ENCODE measurements at places on chromosomes 7 and 10. TPM values are rescaled to one million over a fixed set of nuclear protein-coding genes. Genes with fewer than 3 reads are reported as not detected.

DNA sequence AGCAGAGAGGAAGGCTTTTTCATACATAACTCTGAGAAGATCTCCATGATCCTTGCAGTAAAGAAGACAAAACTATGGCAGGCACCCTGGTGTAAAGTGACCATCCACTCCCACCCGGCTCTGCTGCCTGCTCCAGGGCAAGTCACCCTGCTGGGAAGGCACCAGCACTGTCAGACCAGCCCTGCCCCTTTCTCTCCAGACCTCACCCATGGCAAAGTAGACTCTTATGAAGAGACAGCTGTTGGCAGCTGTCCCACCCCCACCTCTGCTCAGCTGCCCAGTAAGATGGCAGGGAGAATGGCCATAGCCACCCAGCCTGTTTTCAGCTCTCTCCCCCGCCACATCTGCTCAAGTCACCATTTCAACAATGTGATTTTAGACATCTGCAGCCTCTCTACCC, 8.6 kb upstream of the ZMIZ2 start:
- DNase-seq: no peak

DNA sequence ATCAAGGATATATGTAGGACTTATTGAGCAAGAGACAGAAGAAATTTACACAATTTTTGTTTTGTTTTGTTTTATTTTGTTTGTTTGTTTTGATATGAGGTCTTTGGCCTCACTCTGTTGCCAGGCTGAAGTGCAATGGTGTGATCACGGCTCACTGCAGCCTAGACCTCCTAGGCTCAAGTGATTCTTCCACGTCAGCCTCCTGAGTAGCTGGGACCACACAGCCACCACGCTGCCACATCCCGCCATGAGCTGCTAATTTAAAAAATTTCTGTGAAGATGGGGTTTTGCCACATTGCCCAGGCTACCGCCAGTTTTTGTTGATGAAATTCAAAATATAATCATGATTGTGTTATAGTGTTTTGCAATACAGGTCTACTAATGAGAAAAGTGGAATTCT, 54.9 kb downstream of the ZNF487 start:
- DNase-seq: no peak

- no peak for DNase-seq
Observed at GRCh38 chr10:114038819-114039218, 4.8 kb upstream of the ADRB1 start.

GRCh38 chr7:95950698-95951097, 178.3 kb downstream of the DYNC1I1 start:
- no peak for DNase-seq

DNA sequence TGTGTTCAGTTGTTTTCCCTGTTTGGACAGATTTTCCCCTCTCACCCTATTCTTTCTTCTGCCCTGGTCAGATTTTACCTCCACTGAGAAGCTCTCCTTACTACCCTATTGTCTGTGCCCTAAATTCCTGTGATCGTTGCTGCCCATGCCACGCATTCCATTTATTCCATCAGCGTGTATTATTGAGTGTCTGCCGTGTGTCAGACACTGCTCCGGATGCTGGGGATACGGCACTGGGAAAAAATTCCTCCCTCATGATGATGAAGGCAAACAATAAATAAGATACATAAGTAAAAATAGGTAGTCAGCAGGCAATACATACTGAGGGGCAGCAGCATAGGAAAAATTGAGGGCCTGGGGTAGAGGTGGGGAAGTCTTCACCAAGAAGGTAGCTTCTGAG, 86.8 kb downstream of the FANK1 start:
- DNase-seq: no peak

DNA sequence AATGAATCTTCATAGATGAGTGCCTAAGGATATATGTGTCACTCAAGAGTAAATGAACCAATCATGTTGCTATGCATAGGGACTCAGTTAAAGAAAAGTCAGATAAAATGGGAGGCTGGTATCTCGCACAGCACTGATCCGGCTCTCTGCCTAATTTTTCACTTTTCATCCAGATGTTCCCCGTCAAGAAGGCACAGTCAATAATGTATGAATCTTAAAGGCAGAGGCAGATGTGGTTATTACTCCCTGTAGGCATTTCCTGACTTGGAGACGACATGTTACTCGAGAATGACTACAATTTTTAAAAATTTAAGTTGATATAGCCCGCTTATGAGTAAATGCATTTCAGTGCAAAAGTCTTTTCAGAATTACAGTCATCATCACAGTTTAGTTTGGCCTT, 113.6 kb downstream of the TBXAS1 start:
- DNase-seq: no peak

Gene MAT1A
- total RNA-seq: not detected

Gene OPALIN
- total RNA-seq: not detected

- DNase-seq: no peak
Observed at GRCh38 chr7:78073609-78074382, 275.2 kb downstream of the PHTF2 start.

Gene NYAP1
- total RNA-seq: 9.1 TPM

GRCh38 chr10:3684891-3685290, 100.1 kb downstream of the KLF6 start:
- DNase-seq: no peak

DNA sequence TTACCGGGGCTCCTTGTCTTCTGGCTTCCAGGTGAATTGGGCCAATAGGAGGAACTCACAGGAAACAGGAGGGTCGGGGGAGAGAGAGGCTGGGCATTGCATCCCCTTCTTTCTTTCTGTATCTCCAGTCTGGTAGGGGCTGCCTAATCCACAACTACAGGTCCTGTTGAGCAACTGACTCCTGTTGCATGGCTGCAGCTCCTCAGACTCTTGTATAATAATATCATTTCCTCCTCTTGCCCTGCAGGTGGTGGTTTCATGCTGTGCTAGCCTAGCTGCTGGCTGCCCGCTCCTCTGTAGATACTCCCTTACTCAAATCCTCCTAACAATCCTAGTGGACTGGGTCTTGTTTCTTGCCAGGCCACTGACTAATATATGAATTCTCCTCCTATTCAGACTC, 276.5 kb upstream of the SMIM30 start:
- DNase-seq: no peak

Gene PRKAG2
- 31.5 TPM for total RNA-seq

Gene VAX1
- not detected for total RNA-seq

Gene ZNF277
- 24.0 TPM for total RNA-seq

Gene KLHDC10
- 35.2 TPM for total RNA-seq

Gene KCND2
- 0.40 TPM for total RNA-seq

Gene IRF5
- total RNA-seq: 8.7 TPM

DNA sequence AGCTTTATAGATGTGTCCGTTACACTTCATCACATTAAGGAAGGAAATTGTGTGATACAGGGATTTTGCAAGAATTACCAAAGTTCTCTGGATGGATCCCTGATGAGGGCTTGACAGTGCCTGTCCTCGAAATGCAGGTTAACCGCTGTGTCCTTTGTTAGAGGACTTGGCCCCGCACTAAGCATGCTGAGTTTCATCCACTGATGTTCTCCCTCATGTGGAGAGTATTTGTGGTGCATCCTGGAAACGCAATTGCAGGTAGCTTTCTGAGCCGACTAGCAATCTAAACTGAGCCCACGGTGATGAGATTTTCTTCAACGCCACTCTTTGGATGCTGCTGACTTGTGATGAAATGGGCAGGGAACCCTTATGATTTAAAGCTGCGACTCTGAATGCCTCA, 71.9 kb upstream of the STK17A start:
- no peak for DNase-seq

GRCh38 chr7:80132594-80132993, 2.0 kb upstream of the GNAI1 start:
- no peak for DNase-seq

GRCh38 chr10:69091143-69091651, 3.3 kb downstream of the SRGN start:
- no peak for DNase-seq

GRCh38 chr7:128831178-128831993, 1.2 kb downstream of the FLNC start:
- DNase-seq: no peak

DNA sequence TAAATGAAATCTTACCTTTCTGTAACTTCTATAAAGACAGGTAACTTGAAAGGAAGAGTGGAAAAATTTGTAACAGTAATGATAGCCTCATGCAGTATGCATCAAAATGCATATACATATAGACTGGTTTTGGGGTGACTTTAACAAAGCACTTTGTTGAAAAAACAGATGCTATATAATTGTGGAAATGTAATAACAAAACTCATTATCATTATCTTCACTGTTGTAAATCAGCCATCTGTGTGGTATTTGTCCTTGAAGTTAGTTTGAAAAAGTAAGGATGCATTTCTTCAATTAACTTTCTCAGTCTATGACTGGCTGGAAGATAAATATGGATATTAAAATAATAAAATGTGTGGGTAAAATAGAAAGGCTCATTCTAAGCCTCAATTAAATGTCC, 6.1 kb upstream of the DGKB start:
- no peak for DNase-seq

DNA sequence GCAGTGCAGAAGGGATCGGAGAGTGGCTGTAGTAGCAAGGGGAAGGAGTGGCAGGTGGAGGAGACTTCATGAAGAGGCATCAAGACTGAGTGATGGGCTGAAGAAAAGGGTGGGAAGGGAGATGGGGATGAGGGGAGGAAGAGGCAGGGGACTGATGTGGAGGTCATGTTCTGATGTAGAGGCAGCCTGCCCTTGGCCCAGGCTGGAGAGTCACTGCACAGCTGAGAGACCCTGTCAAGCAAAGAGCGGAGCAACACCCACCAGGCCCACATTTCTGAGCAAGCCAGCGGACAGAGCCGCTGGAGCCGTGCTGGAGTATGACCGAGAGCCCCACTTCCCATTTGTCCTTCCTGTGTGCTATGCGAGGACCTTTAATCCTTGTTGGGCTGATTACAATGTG, 501.6 kb upstream of the MKI67 start:
- DNase-seq: no peak

Gene PPP1R17
- total RNA-seq: not detected

DNA sequence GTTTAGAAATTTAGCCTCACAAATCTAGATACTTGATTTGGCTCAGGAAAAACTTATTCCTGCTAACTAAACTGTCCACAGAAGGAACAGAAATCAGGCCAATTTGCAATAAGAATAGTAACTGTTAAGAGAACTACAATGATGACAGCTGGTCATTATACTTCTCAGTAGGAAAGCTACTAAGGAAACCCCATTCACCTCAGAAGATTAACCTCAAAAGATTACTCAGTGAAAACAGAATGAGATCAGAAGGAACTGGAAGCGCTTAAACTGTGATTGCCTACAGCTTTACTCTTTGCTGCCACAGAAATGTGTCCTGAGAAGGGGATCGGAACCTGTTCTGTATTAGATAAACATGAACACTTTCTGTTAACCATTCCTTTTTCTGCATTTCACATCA, 24.3 kb upstream of the DNAJB12 start:
- DNase-seq: no peak

Gene EN2
- total RNA-seq: not detected

Gene BTBD16
- 0.89 TPM for total RNA-seq

GRCh38 chr7:25095516-25096345, 29.3 kb downstream of the CYCS start:
- no peak for DNase-seq

GRCh38 chr10:52663161-52663560, 109.4 kb downstream of the MBL2 start:
- DNase-seq: no peak

GRCh38 chr7:111753968-111754367, 191.7 kb upstream of the IMMP2L start:
- DNase-seq: no peak

DNA sequence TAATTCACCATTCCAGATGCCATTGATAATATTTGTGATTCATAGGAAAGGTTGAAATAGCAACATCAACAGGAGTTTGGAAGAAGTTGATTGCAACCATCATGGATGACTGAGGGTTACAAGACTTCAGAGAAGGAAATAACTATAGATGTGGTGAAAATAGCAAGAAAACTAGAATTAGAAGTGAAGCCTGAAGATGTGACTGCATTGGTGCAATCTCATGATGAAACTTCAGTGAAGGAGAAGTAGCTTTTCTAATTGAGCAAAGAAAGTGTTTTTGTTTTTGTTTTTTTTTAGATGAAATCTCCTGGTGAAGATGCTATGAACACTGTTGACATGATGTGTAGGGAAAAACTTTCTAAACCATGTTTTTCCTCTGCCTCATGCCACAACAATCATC, 18.7 kb upstream of the CD36 start:
- DNase-seq: no peak

Gene ANKMY2
- 29.5 TPM for total RNA-seq

Gene TMEM209
- total RNA-seq: 23.9 TPM

DNA sequence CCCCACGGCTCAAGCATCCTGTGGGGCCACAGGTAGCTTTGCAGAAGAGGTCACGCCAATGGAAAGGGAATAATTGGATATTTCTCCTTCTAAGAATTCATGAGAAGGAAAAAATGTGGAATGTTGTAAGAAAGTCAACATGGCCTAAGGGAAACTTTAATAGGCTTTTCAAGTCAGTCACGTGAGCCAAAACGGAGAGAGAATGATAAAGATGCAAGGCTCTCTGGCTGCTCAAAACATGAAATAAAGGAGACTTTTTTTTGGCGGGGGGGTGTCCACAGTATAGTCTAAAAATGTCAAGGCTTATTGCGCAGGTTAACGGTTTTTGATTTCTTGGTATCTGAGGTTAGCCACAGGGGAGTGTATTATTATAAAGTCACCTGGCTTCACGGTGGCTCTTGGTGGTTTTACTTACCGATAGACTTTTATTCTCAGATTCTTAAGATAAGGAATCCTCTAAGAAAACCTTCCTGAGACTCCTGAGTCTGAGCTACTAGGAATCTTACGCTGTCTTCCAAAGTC, 148.1 kb downstream of the ARHGAP21 start:
- DNase-seq: no peak

Gene SPAG6
- total RNA-seq: 0.31 TPM

DNA sequence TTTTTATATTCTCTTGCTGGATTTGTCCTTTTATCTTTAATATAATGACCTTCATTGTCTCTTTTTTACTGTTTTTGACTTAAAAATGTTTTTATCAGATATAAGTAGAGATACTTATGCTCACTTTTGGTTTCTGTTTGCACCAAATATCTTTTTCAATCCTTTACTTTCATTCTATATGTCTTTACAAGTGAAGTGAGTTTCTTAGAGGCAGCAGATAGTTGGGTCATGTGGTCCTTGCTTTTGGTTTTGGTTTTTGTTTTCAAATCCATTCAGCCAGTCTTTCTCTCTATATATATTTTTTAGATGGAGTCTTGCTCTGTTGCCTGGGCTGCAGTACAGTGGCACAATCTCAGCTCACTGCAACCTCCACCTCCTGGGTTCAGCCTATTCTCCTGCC, 932.4 kb upstream of the LRRTM3 start:
- DNase-seq: no peak

DNA sequence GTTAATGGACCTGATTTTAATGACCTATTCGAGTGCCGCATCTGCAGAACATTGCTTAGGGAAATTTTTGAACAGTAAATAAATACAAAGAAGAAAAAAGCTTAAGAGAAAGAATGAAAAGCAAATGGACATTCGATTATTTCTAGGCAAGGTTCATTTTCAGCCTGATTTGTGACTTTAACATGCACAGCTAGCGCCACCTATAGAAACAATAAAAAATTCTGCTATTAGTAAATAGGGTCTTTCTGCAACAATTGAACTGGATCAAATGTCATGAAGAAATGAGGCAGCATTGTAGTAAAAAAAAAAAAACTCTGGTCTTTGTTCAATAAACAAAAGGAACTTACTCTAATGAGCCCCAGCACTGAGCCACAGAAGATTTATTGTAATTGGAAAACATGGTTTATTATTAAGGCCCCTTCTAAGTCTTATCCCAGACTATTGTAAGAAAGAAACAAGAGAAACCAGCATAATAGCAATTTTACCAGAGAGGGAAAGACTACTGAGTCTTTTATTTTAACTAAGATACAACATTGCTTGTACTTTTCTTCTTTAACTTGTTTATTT, 41.4 kb upstream of the GHITM start:
- DNase-seq: no peak

GRCh38 chr7:34249192-34249591, 343.9 kb downstream of the BMPER start:
- no peak for DNase-seq

Measured in sciatic nerve (tissue), 2 donors.